ENCODE measurements at places on chromosomes 16 and 17.
A peak's percentile ranks its signal among the peaks of the same experiment; 100 is the strongest.

DNA sequence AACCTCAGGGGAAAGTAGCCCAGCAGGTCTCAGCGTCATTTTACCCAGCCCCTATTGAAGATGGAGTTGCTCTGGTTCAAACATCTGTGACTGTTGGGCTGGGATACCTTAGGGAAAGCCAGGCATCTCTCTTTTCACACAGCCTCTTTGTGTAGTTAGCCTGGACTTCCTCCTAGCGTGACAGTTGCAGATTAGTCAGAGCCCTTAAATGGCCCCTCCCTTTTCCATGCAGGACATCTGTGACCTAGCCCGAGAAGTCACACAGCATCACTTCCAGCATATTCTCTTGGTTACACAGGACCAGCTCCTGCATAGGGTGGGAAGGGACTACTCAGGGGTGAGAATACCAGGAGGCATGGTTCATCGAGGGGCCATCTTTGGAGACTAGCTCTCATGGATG, 375.0 kb upstream of the RBFOX1 start:
- DNase-seq = no peak

DNA sequence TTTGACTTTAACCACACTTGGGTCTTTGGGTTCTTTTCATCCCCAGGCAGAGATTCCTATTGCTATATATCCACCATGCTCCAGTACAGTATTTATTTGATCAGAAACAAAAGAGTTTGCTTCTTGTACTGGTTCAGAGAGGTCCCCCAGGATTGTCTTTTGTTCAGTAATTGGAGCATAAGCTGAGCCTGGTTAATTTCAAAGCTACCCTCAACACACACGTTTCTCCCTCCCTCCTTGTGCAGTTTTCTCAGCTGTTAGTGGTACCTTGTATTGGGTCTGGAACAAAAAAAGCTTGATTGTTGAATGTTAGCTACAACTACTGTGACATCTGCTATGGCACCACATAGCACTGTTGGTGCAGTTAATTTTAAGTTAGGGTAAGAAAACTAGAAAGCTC, 50.0 kb downstream of the NUP93 start:
- no peak for DNase-seq

DNA sequence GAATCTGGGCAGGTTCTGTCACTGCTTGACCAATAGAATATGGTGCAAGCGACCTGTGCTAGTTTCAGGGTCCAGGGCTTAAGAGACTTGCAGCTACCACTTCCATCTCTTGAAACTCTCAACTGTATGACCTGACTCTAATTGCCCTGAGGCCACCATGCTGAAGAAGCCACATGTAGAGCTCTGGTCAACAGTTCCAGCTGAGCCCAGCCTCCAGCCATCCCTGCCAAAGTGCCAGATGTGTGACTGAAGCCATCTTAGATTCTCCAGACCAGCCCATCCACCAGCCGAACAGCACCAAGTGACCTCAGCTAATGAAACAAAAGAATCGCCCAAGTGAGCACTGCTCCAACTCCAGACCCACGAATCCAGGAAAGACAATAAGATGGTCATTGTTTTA, 3.4 kb upstream of the MT2A start:
- no peak for DNase-seq

GRCh38 chr17:81403671-81404534, 8.6 kb downstream of the BAHCC1 start:
- DNase-seq = peak; percentile 59

- no peak for DNase-seq
These were observed 11.4 kb downstream of the HSD3B7 start for GRCh38 chr16:30996324-30996984.

- no peak for DNase-seq
These were observed 593.5 kb upstream of the SOX9 start for GRCh38 chr17:71527311-71527710.

DNA sequence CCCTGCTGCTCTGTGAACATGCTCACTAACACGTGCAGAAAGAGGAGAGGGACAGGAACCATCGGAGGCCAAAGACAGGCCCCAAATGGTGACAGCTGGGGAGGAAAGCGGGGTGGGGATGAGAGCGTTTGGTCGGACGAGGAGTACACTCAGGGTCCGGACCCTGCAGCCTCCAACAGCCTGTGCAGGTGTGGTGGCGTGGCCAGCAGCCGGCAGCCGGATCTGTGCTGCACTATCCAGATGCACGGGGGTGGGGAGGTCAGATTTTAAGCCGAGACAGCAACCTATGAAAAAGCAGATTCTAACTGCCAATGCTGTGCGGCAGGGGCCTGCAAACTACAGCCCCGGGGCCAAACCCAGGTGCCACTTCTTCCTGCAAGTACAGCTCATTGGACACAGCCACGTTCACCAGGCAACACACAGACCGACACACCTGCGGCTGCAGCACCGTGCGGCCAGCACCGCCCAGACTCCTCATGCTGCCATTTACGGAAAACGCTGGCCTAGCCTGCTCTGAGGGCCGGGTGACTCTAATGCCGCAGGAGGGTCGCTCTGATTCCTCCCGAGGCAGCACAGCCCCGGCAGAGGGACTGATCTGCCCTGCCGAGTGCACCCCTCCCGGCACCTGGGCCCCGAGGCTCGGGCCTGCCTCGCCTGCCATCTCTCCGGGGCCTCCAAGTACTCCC, 21.2 kb downstream of the SLC16A3 start:
- no peak for DNase-seq

GRCh38 chr17:65485388-65486299, 75.8 kb downstream of the AXIN2 start:
- DNase-seq = no peak

DNA sequence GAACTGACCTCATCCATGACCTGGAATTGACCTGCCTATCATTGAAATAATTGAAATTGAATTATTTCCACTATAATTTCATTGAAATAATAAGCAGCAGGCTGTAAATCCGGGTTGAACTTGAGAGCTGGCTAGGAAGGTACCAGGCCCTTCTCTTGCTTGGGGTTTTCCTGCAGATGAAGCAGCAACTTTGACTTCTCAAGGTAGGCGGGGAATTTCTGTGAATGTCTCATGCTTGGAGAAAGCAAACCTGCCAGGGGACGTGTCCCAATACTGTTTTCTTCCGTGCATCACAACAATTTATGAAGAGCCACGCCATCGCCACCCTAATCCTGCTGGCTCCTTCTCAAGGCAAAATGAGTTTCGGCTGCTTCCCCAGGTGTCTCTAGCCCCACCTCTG, 97.5 kb upstream of the XYLT1 start:
- DNase-seq = no peak

DNA sequence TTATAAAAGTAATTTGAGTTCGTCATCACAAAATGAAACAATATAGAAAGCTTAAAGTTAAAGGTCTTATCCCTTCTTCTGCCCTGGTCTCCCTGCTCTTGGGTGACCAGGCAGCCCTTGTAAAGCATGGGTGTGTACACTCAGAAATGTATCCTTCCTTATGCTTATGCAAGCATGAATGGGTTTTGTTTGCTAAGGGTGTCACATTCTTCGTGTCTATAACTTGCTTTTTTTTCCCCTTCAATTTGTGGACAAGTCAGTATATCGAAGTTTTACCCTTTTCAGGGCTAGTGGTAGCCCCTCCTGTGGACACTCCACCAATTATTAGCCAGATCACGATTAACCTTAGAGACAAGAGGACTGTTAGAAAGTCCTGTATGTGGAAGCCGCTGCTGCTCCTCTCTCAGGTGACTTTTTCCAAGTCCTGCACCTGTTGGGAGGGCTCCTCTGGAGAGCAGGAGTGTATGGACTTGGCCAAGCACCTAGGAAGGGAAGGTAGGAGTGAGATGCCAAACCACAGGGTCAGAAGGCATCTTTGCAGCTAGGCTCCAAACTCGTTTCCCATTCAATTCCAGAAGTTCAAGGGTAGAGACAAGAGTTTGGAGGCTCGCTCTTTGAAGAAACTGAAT, 50.9 kb downstream of the LDHD start:
- no peak for DNase-seq

DNA sequence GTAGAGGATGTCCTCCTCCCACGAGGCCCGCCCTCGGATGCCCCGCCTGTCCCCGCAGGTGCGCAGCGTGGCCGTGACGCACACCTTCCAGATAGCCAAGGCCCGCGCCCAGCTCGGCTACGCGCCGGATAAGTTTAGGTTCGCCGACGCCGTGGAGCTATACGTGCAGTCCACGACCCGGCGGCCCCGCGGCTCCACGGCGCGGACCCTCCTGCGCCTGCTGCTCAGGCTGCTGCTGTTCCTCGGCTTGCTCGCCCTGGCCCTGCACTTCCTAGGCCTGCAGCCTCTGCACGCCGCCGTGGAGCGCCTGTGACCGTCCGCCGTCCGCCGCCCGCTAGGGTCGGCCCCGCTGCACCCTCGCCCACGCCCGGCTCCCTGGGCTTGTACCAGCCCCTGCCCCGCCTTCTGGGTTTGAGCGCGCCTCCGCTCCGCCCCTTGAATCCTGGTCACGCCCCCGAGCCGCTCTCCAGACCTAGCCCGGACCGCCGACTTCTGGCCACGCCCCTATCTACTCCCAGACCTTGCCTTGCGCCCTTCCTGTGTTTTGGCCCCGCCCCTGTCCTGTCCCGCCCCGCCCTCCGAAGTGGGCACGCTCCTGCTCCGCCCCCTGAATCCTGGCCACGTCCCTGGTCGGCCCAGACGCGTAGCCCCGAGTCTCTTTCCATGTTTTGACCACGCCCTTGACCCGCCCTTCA, 15.8 kb upstream of the EEF2K start:
- DNase-seq = peak; percentile 71

GRCh38 chr16:12390074-12390605, 413.5 kb downstream of the CPPED1 start:
- no peak for DNase-seq

DNA sequence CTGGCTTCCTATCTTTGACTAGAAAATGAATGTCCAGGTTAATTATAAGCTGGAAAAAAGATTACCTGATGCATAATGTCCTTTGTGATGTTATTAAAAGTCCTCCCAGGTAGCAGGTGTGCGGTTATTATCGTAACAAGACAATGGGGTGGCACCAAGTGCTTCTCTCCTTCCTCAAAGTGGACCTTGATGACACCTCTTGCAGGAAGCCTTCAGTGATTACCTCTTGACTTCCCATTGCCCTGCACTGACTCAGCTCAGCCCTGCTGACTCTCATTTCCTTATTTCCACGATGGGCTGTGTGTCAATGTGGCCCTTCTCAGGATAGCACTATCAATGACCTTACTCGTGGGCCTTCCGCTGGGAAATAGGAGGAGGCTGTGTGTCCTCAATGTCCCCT, 477.4 kb upstream of the CCL2 start:
- no peak for DNase-seq

- DNase-seq = no peak
These were observed 1.1 kb upstream of the RAPGEFL1 start for GRCh38 chr17:40175928-40176753.

GRCh38 chr16:18827890-18828289, 26.5 kb upstream of the ARL6IP1 start:
- no peak for DNase-seq

DNA sequence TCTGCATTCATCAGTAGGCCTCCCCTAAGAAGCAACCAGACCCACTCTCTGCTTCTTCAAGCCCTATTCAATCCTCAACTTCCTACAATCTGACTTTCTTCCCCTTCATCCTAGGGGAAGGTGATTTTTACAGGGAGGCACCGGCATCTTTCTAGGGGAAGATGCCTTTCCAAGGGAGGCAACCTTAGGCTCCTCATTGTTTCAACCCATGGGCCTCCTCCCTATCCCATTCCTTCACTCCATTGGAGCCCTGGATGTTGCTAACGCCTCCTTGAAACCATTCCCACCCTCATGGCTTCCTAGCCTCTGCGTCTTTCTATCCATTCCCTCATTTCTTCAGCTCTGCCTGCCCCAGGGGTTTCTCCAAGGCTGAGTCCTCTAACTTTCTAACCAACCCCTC, 2.7 kb upstream of the CUEDC1 start:
- DNase-seq = peak; percentile 29

GRCh38 chr17:57418463-57419246, 162.3 kb downstream of the MSI2 start:
- no peak for DNase-seq

DNA sequence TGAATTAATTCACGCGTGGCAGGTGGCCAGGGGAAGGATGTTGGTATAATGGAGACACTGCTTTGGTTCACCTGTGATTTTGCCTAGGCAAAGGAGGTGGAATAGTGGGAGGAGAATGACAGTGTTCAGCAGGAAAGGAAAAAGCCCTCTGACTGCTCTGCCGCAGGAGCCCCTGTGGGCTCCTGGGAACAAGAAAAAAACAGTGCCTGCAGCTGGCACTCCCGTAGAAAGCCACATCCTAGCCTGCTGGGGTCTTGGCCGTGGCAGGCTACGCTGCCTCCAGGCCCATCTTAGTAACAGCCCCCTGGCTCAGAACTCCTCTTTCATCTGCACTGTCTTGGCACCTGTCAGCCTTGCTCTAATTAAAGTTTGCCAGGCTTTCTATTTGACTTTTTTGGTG, 20.6 kb downstream of the ADORA2B start:
- no peak for DNase-seq
